RWPE2 (cell line): ENCODE measurements at places on chromosomes 11 and 22.

- H3K36me3 ChIP-seq = no peaks in the 10 kb centered on the region
- H3K27me3 ChIP-seq = peaks cover 3% of the 10 kb centered on the region
- no peak overlapping the region for H3K27ac ChIP-seq
- H3K4me1 ChIP-seq = no peaks in the 10 kb centered on the region
- H3K4me3 ChIP-seq = no peak overlapping the region
Measured at GRCh38 chr11:98365941-98366340, 654.8 kb upstream of the CNTN5 start.

GRCh38 chr11:20049231-20049630 lies 111.0 kb downstream of the DBX1 start:
- H3K4me3 ChIP-seq = no peak overlapping the region
- no peaks in the 10 kb centered on the region for H3K27me3 ChIP-seq
- DNase-seq = no peak
- H3K27ac ChIP-seq = peak overlapping the region; percentile 94
- H3K36me3 ChIP-seq = peaks cover 75% of the 10 kb centered on the region
- peaks cover 38% of the 10 kb centered on the region for H3K4me1 ChIP-seq

- DNase-seq = no peak
- H3K27me3 ChIP-seq = no peaks in the 10 kb centered on the region
Measured at GRCh38 chr11:74220376-74220775, 49.3 kb downstream of the PPME1 start.

GRCh38 chr22:44915441-44915840 lies 94.4 kb downstream of the PHF21B start:
- no peak overlapping the region for H3K4me3 ChIP-seq
- H3K27me3 ChIP-seq = no peaks in the 10 kb centered on the region
- H3K4me1 ChIP-seq = no peaks in the 10 kb centered on the region
- no peak for DNase-seq

DNA sequence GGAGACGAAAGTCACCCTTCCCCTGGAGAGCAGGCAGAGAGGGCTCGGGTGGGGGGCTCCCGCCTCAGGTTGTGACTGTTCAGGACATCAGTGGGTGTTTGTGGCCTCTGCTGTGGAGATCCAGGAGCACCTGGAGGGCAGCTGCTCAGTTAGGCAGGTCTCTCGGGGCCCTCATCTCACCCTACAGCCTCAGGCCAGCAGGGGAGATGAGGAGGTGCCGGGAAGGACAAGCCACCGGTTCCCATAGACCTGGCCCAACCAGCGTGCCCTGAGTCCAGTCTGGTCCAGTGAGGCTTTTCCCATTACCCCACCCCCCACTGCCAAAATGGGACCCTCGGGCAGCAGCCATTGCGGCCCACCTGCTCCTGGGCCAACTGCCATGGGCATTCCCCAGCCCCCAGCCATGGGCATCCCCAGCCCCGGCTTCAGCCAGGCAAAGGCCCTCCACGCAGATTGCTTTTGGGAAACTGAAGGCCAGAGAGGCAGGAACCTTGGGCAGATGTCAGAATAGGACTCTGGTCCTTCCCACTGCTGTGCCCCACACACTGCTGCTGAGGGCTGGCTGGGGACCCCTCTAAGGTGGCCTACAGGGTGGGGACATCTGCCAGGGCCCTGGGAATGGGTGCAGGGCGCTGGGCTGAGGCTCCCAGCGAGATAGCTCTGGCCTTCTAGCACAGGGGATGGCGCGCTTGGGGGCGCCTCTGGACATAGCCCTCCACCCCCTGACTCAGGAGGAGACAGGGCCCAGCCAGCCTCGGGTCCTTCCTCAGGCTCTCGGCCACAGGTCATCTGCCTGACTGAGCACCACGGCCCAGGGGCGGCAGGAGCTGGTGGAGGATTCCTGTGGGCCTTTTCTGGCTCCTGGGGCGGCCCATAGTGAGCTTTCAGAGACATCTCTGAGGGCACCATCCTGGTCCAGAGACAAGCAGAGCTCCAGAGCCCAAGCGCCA lies 4.8 kb downstream of the PIM3 start:
- peaks cover 12% of the 10 kb centered on the region for H3K4me1 ChIP-seq

- H3K27me3 ChIP-seq = no peaks in the 10 kb centered on the region
- peaks cover 13% of the 10 kb centered on the region for H3K4me1 ChIP-seq
- no peak for DNase-seq
Measured at GRCh38 chr22:20537983-20538382, 30.6 kb downstream of the MED15 start.
